AG09319 (cell line): ENCODE measurements at places on chromosomes 4 and X.

DNA sequence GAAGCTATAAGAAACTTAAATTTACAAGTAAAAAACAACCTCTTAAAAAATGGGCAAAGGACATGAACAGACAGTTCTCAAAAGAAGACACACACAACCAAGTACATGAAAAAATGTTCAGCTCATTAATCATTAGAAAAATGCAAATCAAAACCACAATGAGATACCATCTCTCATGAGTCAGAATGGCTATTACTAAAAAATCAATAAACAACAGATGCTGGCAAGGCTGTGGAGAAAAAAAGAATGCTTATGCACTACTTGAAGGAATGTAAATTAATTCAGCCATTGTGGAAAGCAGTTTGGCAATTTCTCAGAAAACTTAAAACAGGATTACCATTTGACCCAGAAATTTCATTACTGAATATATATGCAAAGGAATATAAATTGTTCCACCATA lies 666.3 kb upstream of the GRIA3 start:
- DNase-seq, result no peak

- no peak for DNase-seq
Measured at GRCh38 chrX:113726009-113726408, 857.9 kb upstream of the HTR2C start.

DNA sequence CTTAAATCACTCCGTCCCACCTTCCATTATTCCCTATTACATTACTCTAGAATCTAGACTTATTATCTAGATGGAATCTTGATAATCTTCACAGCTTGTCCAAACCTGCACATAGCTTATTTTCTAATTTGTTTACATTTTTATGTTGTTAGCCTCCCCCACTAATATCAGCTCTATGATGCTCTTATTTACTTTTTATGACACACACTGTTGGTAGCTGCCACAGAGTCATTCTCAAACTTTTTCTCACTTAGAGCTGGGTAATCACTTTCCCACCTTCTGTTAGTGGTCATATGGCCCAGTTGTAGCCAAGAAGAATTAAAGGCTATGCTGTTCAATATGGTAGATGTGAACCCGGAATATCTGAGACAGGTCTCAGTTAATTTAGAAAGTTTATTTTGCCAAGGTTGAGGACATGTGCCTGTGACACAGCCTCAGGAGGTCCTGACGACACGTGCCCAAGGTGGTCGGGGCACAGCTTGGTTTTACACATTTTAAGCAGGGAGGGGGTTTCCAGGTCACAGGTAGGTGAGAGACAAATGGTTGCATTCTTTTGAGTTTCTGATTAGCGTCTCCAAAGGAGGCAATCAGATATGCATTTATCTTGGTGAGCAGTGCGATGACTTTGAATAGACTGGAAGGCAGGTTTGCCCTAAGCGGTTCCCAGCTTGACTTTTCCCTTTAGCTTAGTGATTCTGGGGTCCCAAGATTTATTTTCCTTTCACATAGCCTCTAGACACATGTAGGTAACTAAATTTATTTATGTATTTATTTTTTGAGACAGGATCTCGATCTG lies 7.0 kb upstream of the ADGRA3 start:
- no peak for DNase-seq

DNA sequence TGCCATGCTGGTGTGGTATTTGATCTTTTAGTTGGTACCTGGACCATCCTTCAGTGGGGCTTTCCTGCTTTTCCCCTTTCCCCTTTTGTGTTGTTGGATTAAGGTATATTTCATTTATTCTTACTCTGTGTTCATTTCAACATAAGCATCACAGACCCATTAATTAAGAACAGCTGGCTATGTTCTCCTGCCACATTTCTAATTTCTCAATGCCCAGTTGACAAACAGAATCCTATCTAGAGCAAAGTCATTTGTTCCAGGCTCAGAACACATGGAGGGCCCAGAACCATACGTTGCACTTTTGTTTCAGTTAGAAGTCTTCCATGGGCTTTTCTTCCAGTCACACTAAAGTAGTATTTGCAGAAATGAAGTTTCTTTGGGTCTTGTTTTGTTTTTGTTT lies 46.1 kb upstream of the EOLA2 start:
- no peak for DNase-seq

GRCh38 chr4:43132010-43132582 lies 239.6 kb downstream of the GRXCR1 start:
- DNase-seq, result peak; percentile 10

- no peak for DNase-seq
Measured at GRCh38 chr4:111977419-111977965, 167.8 kb upstream of the FAM241A start.

DNA sequence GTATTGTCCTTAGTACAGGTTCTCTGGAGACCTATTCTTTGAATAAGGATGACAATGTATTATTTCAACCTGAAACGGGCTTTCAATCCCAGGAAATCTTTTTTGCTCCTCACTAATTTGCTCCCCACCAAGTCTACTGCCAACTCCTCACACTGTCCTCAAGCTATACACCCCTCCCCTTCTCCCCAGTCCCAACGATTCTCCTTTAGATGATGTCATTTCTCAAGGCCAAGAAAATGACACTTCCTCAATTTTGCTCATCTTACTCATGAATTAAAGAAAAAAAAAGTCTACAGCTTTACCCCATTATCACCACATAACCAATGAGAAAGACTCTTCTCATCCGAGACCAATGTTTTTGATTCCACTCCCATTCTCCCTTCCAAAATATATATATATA lies 20.6 kb downstream of the AP1S2 start:
- DNase-seq, result no peak

DNA sequence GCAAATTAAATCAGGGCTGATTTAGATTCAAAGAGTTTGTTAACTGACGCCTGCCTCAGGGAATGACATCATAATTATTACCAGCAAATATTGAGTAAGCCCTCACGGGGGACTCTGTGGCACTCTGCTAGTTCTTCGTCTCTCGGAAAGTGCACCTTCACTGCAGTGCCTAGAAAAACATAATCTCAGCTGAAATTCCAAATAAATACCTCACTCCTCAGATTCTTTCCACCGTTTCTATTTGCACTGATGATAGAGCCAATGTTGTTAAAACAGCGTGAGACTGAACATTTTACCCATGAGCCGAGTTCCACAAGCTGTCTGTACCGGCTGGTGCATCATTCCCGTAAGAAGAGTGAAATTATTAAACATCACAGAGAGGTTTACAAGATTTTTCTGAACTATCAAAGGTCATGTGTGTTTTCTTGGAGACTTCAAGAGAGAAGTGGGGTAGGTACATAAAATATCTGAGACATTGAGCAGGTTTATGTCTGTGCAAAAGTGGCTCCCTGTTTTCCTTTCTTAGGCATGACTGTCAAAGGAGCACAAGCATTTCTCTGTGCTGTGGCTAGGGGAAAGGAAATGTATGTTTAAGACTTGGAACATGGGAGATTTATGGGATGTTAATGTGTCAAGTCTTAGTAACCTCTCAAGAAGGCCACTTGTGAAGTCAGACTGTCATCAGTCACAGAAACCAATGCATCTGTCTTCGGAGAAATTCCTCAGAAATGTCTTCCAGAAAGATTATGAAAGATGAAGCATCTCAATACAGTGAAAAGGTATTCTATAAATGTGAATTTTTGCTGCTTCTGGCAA lies 119.6 kb downstream of the CBLL2 start:
- DNase-seq, result no peak

- no peak for DNase-seq
Measured at GRCh38 chrX:18031726-18032375, 170.8 kb upstream of the RAI2 start.

GRCh38 chr4:159018062-159018629 lies 84.7 kb upstream of the RAPGEF2 start:
- DNase-seq, result no peak

- DNase-seq, result no peak
Measured at GRCh38 chr4:154455111-154455510, 36.5 kb downstream of the DCHS2 start.

DNA sequence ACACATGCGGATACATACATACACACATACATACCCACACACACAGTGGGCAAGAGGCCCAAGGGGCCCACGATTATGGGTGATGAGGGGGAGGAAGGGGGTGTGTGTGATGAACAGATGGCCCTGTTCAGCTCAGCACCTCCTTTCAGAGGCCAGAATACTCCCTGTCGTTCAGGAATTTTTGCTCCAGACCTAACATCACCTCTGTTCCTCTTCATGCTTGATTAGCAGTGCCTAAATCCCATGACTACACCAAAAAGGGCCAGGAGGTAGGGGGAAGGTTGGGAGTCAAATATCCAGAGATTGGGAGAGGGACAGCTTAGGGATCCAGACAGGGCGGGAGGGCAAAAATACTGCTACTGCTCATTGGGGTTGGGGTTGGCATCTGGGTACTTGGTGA lies 42.7 kb downstream of the SMC1A start:
- DNase-seq, result no peak

- DNase-seq, result no peak
Measured at GRCh38 chr4:42594888-42595287, 62.0 kb downstream of the ATP8A1 start.

DNA sequence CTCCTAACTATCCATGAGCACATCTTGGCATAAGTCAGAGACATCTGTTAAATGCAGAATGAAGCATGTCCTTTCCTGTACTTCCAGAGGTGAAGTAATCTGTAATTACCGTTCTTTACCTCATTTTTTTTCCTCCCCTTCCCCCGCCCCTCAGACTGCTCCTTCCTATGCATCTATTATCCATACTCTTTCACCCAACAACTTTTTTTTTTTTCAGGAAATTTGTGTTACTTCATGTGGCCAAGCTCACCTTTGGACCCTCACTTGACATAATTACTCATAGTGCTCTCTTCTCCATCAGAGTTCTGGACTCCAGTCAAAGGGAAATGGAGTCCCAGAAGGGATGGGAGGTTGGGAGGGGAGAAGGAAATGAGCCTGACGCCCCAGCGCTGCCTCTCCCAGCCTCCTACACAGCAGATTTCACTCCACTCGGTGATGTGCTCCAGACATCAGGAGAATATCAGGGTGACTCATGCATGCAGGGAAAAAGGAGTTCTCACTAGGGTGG lies 568.8 kb downstream of the STIM2 start:
- DNase-seq, result no peak

DNA sequence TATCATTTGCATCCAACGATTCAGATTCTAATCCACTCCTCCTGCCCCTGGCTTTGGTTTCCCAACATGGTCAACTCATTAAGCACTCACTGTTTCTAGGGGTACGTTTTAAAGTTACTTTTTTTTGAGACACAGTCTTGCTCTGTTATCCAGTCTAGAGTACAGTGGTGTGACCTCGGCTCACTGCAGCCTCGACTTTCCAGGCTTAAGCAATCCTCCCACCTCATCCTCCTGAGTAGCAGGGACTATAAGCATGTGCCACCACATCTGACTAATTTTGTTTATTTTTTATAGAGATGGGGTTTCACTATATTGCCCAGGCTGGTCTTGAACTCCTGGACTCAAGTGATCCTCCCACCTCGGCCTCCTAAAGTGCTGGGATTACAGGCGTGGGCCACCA lies 48.9 kb downstream of the TMEM156 start:
- DNase-seq, result no peak

GRCh38 chr4:184860018-184860779 lies 34.4 kb upstream of the ACSL1 start:
- DNase-seq, result no peak

GRCh38 chr4:2266181-2266580 lies 4.3 kb upstream of the MXD4 start:
- DNase-seq, result peak; percentile 32

DNA sequence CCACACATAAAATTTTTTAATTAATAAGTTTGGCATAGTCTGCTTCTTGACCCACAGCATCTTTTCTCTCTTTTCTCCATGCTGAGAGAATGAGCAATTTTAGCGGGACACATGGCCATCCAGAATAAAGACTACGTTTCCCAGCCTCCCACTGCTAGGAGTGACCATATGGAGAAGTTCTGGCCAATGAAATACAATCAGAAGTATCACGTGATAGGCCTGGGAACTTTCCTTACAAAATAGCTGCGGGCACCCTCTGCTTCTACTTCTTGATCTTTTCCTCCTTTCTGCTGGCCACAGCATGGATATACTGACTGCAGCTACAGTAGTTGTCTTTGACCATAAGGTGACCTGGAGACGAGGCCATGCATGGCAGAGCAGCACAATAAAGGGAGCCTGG lies 348.0 kb downstream of the BCOR start:
- no peak for DNase-seq

DNA sequence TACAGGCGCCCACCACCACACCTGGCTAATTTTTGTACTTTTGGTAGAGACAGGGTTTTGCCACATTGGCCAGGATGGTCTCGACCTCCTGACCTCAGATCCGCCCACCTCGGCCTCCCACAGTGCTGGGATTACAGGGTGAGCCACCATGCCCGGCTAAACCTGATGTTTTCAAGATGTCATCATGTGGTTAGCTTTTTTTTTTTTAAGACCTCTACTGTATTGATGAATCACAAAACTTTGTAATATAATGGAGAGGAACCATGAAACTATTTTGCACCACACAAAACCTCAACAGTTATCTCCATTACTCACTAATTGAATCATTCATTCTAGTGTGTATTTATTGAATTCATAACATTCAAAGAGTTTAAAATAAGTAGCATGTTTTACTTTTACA lies 94.7 kb upstream of the NEIL3 start:
- DNase-seq, result no peak

GRCh38 chr4:143700416-143701352 lies at the start of gene FREM3:
Gene FREM3 (minus strand): TSS chr4:143700675. CDS start chr4:143700675, 0 bp downstream.
- no peak for DNase-seq

- DNase-seq, result no peak
Measured at GRCh38 chr4:183936574-183937345, 31.7 kb downstream of the STOX2 start.

DNA sequence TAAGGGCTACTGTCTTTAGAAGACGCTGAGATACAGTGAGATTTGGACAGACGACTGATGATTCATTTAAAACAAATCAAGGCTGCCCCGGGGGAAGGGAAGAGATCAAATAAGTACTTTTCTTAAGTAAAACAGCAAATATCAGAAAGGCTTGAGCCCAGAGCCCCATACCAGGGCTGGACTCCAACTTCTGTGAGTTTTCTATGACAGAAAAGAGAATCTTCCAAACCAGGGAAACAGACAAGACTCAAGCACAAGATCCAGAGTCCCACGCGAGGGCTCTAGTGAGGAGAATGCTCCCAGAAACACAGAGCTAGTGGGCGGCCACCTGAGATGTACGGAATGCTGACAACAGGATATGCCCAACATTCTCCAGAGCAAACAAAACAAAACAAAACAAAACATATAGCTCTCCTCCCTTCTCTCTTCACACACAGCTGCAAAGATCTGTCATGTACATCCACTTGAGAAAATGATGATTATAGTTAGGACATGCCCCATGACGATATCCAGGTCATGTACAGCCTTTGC lies 13.1 kb downstream of the ACSL1 start:
- DNase-seq, result no peak

GRCh38 chrX:40078489-40079227 lies 19.1 kb downstream of the BCOR start:
- DNase-seq, result no peak

- DNase-seq, result no peak
Measured at GRCh38 chr4:76108467-76109181, 34.1 kb downstream of the ART3 start.
